ENCODE measurements at places on chromosomes 4 and X. TPM values are rescaled to one million over a fixed set of nuclear protein-coding genes. Genes with fewer than 3 reads are reported as not detected.

The SERTM2 gene
- not detected for total RNA-seq

The CCNI gene
- 257 TPM for total RNA-seq

The MAP7D2 gene
- 0.63 TPM for total RNA-seq

The ZNF718 gene
- total RNA-seq, result 7.5 TPM

The THOC2 gene
- total RNA-seq, result 83.6 TPM

The GPC4 gene
- total RNA-seq, result not detected

The TSPAN5 gene
- 21.9 TPM for total RNA-seq

DNA sequence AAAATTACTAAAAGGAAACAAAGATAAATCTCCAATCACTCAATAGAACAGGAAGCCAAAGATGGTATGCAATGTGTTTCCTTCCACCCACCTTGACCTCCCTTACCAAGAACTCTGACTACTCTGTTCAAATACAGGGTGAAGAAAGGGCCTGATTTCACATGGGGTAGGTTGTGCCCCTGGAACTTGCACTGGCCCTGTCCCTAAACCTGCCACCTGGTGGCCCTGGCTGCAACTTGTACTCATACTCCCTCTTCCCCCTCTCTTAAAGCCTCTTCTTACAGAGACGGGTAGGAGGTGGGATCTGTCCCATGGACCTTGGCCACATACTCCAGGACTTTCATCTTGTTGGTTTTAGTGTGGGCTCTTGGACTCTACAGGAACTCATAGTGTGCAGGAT lies 17.3 kb upstream of the TMEM185A start:
- H3K36me3 ChIP-seq, result no peaks in the 10 kb centered on the region
- H3K4me1 ChIP-seq, result peaks cover 2% of the 10 kb centered on the region
- DNase-seq, result peak; percentile 23
- H3K4me3 ChIP-seq, result no peak overlapping the region
- H3K27me3 ChIP-seq, result no peaks in the 10 kb centered on the region

GRCh38 chr4:153019906-153020305 lies 83.8 kb downstream of the FHDC1 start:
- no peaks in the 10 kb centered on the region for H3K4me1 ChIP-seq
- no peaks in the 10 kb centered on the region for H3K36me3 ChIP-seq
- no peaks in the 10 kb centered on the region for H3K27me3 ChIP-seq

DNA sequence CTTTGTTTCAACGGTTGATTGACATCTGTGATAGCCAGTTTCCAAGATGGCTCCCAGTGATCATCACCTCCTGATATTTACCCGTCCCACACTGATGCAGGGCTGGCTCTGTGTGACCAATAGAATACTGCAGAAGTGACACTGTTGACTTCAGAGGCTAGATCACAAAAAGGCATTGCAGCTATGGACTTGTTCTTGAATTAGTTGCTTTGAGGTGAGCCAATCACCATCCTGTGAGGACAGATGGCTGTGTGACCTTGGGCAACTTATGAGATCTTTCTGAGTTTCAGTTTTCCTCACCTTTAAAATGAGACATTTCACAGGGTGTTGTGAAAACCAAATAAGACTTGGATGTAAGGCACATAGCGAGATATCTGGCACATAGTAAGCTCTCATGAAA lies 1.8 kb upstream of the GPR82 start:
- H3K27ac ChIP-seq, result peak overlapping the region; percentile 86
- H3K27me3 ChIP-seq, result no peaks in the 10 kb centered on the region
- DNase-seq, result no peak
- peaks cover 52% of the 10 kb centered on the region for H3K4me1 ChIP-seq
- H3K36me3 ChIP-seq, result peaks cover 26% of the 10 kb centered on the region
- H3K4me3 ChIP-seq, result no peak overlapping the region

DNA sequence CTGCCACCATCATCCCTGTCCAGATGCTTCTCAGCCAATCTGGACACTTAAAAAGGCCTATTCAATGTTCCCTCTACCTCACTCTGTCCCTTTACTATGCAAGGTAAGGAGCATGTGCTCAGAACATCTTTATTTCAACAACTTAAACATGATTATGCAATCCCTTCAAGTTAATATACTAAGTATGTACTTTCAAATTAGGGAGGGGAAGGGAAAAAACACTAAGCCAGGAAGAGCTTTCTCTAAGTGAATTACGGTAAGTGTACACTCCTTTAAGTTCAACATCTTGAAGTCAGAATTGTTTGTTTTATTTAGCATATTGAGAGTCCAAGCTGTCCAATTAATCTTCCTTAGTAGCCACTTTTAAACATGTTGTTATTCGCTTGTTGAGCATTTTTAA lies 14.1 kb downstream of the SLC10A7 start:
- H3K4me1 ChIP-seq, result peaks cover 14% of the 10 kb centered on the region
- H3K36me3 ChIP-seq, result peaks cover 27% of the 10 kb centered on the region

DNA sequence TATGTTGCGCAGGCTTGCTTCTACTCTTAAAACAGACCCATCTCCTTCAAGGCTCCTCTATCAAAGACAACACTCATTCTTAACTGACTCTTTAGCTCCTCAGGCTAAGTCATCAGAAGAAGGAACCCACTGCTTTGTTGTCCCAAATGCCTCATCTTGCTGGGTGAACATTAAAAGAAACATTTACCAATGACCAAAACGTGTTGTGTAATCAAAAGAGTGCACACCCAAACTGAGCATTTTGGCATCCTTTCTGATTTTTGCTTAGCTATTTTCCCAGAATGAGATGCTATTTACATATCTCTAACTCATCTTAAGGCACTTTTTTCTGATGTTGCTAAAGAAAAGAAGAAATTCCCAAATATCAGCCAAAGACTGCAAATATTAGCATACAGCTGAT lies 131.7 kb upstream of the VCX3A start:
- no peaks in the 10 kb centered on the region for H3K36me3 ChIP-seq
- no peaks in the 10 kb centered on the region for H3K4me1 ChIP-seq

- DNase-seq, result no peak
- H3K4me1 ChIP-seq, result no peaks in the 10 kb centered on the region
- H3K27me3 ChIP-seq, result no peaks in the 10 kb centered on the region
- no peak overlapping the region for H3K4me3 ChIP-seq
These were observed 311.6 kb downstream of the FAM133A start for GRCh38 chrX:93985344-93986307.

- no peaks in the 10 kb centered on the region for H3K27me3 ChIP-seq
- no peak overlapping the region for H3K4me3 ChIP-seq
- no peak for DNase-seq
- peaks cover 32% of the 10 kb centered on the region for H3K36me3 ChIP-seq
- H3K4me1 ChIP-seq, result peaks cover under 1% of the 10 kb centered on the region
These were observed 22.5 kb upstream of the CENPU start for GRCh38 chr4:184756399-184756798.

- H3K4me1 ChIP-seq, result no peaks in the 10 kb centered on the region
- no peaks in the 10 kb centered on the region for H3K36me3 ChIP-seq
- no peak overlapping the region for H3K4me3 ChIP-seq
- no peak overlapping the region for H3K27ac ChIP-seq
- no peak for DNase-seq
- H3K27me3 ChIP-seq, result no peaks in the 10 kb centered on the region
These were observed 227.0 kb downstream of the DKK2 start for GRCh38 chr4:106809076-106809475.

GRCh38 chrX:103932133-103932532 lies 30.3 kb upstream of the TMSB15B start:
- peaks cover 10% of the 10 kb centered on the region for H3K4me1 ChIP-seq
- DNase-seq, result no peak
- H3K27me3 ChIP-seq, result no peaks in the 10 kb centered on the region
- H3K36me3 ChIP-seq, result peaks cover 9% of the 10 kb centered on the region
- H3K27ac ChIP-seq, result no peak overlapping the region
- no peak overlapping the region for H3K4me3 ChIP-seq

DNA sequence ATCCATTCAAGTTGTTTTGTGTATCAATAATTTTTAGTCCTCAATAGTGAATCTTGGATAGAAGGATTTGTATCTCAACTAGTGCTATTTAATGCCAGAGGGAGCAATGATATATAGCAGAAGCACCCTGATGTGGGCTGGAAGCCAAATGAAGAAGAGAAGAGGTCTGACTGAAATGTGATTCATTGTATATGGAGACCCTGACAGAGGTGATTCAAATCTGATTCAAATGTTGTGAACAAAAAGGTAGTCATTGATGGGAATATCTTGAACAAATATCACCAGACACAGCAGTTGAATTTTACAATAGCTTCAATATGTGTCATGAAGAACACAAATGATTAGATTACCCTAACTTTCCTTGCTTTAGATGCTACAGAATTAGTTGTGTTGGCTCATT lies 27.5 kb upstream of the SULT1B1 start:
- H3K36me3 ChIP-seq, result no peaks in the 10 kb centered on the region
- H3K4me1 ChIP-seq, result no peaks in the 10 kb centered on the region
- no peak overlapping the region for H3K4me3 ChIP-seq

DNA sequence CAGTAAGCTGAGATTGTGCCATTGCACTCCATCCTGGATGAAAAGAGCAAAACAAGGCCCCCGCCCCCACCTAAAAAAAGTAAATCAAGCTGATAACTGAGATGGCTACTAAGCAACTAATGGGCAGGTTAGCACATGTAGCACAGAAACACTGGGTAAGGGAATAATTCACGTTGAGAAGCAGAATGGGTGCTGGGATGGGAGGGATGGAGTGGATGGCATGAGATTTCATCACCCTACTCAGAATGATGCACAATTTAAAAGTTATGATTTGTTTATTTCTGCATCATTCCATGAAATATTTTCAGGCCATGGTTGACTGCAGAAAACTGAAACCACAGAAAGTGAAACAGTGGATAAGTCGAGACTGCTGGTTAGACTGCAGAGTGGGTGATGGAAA lies 224.0 kb downstream of the ARAP2 start:
- no peak overlapping the region for H3K27ac ChIP-seq
- no peaks in the 10 kb centered on the region for H3K36me3 ChIP-seq
- no peaks in the 10 kb centered on the region for H3K27me3 ChIP-seq
- no peak overlapping the region for H3K4me3 ChIP-seq
- H3K4me1 ChIP-seq, result no peaks in the 10 kb centered on the region

DNA sequence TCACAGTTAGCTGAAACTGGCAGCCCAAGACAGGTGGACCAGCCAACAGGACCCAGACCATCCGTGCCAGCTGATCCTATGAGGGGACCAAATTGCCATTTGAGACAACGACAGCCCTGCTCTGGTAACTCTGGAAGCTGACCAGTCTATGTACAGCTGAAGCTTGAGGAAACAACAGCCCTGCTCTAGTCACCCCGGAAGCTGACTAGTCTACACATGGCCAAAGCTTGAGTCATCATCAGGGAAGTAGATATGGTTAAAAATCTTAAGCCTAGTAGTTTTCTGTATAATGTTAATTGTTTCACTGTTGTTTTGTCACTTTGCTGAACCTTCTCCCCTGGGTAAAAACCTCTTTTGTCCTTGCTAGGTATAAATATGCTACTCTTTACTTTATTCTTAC lies 905.4 kb upstream of the NDST4 start:
- H3K4me1 ChIP-seq, result no peaks in the 10 kb centered on the region
- H3K36me3 ChIP-seq, result peaks cover 2% of the 10 kb centered on the region
- DNase-seq, result no peak
- H3K4me3 ChIP-seq, result no peak overlapping the region
- H3K27ac ChIP-seq, result no peak overlapping the region

- no peak overlapping the region for H3K27ac ChIP-seq
- DNase-seq, result no peak
- no peaks in the 10 kb centered on the region for H3K27me3 ChIP-seq
These were observed 26.4 kb downstream of the NELFA start for GRCh38 chr4:1982124-1983052.

- H3K4me1 ChIP-seq, result no peaks in the 10 kb centered on the region
- no peak for DNase-seq
- H3K36me3 ChIP-seq, result no peaks in the 10 kb centered on the region
- no peak overlapping the region for H3K4me3 ChIP-seq
These were observed 377.1 kb upstream of the HS3ST1 start for GRCh38 chr4:11805842-11806241.

DNA sequence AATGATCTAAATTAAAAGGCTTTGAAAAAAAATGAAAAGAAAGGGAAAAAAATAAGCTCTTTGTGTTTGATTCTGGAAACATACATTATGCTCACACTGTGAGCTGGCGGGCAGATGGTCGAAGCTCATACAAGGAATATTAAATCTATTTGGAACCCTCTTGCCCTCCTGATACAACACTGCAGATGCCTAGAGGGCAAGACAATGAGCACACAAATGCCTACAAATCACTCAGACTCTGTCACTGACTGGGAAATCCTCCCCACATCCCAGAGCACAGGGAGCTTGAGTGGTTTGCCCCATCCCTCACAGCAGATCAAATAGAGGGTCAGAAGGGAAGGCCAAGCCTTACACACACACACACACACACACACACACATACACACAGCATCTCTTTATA lies 320.4 kb downstream of the HNRNPD start:
- no peak overlapping the region for H3K4me3 ChIP-seq
- H3K27me3 ChIP-seq, result peaks cover 15% of the 10 kb centered on the region
- H3K4me1 ChIP-seq, result no peaks in the 10 kb centered on the region
- H3K36me3 ChIP-seq, result no peaks in the 10 kb centered on the region

DNA sequence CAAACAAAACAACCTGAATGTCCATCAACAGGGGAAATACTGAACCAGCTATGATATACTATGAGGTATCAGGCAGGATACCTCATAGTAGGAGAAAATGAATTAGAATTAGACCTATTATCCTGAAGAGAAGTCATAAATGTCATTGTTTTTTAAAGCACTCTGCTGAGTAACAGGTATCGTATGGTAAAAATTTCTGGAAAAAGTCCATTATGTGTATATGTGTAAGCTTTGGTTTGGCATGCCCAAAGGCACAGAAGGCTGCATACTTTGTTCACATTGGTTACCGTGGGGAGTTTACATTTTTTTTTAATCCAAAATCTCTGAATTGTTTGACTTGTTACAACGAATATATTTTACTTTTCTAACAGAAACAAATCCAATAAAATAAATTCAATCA lies 70.5 kb downstream of the RPS3A start:
- no peak overlapping the region for H3K4me3 ChIP-seq
- no peaks in the 10 kb centered on the region for H3K4me1 ChIP-seq
- peaks cover 23% of the 10 kb centered on the region for H3K27me3 ChIP-seq
- no peak overlapping the region for H3K27ac ChIP-seq
- no peaks in the 10 kb centered on the region for H3K36me3 ChIP-seq

GRCh38 chrX:78754917-78755316 lies 7.4 kb downstream of the LPAR4 start:
- no peaks in the 10 kb centered on the region for H3K4me1 ChIP-seq
- H3K36me3 ChIP-seq, result no peaks in the 10 kb centered on the region
- no peak overlapping the region for H3K27ac ChIP-seq
- H3K4me3 ChIP-seq, result no peak overlapping the region

GRCh38 chrX:48711929-48712505 lies 15.5 kb downstream of the SUV39H1 start:
- H3K27me3 ChIP-seq, result no peaks in the 10 kb centered on the region
- no peak for DNase-seq
- peaks cover 67% of the 10 kb centered on the region for H3K4me1 ChIP-seq

GRCh38 chr4:60345392-60345791 lies 854.7 kb upstream of the ADGRL3 start:
- no peak overlapping the region for H3K4me3 ChIP-seq
- H3K27ac ChIP-seq, result no peak overlapping the region
- H3K4me1 ChIP-seq, result no peaks in the 10 kb centered on the region
- no peaks in the 10 kb centered on the region for H3K36me3 ChIP-seq
- DNase-seq, result no peak

DNA sequence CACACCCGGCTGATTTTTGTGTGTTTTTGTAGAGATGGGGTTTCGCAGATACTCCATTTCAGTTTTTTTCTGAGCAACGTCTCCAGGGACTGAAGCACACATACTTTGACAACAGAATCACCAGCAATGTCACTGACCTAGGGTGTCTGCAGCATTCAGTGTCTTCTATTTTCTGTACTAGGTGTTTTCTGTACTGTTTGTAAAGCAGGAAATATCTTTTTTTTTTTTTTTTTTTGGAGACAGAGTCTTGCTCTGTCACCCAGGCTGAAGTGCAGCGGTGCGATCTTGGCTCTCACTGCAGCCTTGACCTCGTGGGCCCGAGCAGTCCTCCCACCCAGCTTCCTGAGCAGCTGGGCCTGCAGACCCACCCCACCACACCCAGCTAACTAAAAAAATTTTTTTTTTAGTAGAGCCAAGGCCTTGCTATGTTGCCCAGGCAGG lies 8.9 kb downstream of the ADD1 start:
- peaks cover 11% of the 10 kb centered on the region for H3K36me3 ChIP-seq
- no peaks in the 10 kb centered on the region for H3K27me3 ChIP-seq
- H3K4me1 ChIP-seq, result peaks cover 67% of the 10 kb centered on the region
- peak overlapping the region; percentile 54 for H3K4me3 ChIP-seq

All from activated CD8-positive, alpha-beta T cell treated with anti-CD3 and anti-CD28 coated beads for 36 hours (primary cell).